ENCODE measurements at places on chromosomes 6 and 20. TPM values are rescaled to one million over a fixed set of nuclear protein-coding genes. Genes with fewer than 3 reads are reported as not detected.

DNA sequence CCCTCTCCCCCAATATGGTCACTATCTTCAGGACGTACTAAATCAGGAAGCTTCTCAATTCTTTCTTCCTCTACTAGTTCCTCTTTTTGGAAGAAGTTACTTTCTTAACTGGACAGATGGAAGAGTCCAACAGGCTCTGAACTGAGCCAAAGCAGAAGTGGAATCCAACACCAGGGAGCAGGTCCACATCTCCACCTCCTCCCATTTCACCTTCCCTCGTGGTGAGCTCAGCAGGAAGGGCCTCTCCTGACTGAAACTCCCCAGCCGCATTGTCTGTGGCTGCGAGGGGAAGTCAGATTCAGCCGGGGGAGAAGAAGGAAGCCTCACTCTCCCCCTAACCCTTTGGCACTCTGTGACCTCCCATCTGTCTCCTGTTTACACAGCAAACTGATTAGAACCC, 63.8 kb upstream of the UST start:
- DNase-seq: no peak

DNA sequence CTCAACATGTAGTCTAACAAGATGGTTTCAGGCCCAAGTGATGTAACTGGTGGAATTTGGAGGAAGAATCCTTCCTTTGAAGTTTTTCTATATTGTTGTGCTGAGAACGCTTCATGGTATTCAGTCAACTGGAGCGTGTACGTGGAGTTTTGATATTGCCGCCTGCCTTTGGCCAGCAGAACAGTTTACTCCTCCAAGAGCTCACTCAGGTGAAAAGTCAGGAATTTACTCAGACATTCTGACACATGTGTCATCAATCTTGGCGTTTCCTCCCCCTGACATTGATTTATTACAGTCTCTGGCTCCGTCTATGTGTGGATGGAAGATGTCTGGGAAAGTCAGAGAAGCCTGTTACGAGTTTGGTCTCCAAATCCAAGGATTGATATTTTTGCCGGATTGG, 19.0 kb upstream of the TGM2 start:
- no peak for DNase-seq

- DNase-seq: no peak
Measured at GRCh38 chr6:144566868-144567615, 281.9 kb downstream of the UTRN start.

GRCh38 chr6:133042550-133043120, 198.5 kb upstream of the EYA4 start:
- DNase-seq: no peak

Gene HDAC2
- 44.3 TPM for total RNA-seq

DNA sequence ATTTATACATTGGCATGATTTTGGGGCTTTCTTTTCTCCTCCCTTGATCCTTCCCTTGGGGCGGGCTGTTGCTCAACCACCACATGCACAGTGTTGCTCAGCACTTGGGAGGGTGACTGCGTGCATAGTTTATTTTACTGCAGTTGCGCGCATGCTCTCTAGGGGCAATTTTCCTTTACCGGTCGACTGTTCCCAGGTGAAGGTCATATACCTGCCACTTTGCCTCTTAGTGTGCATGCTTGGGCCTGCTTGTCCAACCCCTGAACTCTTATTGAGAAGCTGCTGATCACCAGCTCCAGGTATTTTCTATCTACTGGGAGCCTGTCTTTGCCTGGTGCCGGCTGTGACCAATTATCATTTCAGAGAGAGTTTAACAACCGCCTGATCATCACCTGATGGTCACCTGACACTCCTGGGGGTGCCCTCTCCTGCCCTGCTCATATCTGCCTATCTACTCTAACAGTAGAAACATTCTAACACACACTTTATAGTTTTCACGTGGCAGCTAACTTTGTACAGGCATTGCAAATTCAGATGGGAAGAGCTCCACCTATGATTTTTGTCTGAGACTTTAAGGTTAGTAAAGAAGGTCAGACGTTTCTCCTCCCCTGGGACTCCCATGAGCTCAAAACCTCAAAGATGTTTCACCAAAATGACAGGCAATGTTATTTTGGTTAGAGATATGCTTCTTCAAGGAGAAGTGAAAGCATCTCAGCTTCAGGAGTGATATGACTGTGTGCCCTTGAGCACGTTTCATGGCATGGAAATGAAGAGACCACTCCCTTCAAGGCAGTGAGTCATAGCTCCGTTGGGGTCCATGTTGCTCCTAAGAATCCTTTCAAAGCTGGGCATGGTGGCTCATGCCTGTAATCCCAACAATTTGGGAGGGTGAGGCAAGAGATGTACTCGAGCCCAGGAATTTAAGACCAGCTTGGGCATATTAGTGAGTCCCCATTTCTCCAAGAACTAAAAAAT, 227.5 kb upstream of the MYLIP start:
- no peak for DNase-seq

Gene POU3F2
- not detected for total RNA-seq

- DNase-seq: no peak
Measured at GRCh38 chr6:56386717-56387116, 139.3 kb upstream of the COL21A1 start.

DNA sequence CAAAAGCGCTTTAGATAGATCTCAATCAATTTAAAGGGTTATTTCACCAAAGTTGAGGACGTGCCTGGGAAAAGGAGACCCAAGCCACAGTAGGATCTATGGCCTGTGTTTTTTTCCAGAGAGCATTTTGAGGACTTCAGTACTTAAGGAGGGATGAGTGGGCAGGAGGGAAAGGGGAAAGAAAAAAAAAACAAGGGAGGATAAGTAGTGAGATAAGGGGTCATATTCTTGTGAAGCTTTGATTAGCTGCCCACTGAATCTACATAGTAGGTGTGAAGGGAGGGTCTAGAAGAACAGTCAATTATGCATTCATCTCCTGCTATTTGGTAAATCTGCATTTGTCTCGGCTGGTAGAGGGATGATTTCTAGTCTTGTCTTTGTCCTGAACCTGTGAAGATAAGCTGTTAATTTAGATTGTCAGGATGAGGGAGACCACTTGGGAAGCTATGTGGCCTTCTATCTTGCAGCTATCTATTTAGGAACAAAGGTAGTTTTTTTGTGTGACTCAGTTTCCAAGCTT, 48.4 kb downstream of the CLVS2 start:
- DNase-seq: no peak

DNA sequence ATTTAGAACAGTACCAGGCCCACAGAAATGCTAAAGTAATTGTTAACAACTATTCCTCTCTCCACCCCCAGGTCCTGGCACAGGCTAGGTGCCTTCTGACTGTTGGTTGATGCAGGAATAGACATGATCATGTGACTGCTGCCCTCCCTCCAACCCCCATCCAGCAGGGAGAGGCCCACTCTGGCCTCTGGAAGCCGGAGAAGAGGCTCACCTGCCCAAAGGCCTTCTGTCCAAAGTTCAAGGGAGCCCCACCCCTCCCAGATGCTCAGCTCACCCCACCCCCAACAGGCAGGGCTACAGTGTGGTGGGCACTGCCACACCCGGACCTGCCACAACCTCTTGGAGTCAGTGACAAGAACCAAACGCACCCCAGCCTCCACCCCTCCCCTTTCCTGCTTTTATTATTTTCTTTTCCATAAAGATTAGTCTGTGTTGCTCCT, 26.9 kb upstream of the FOXP4 start:
- DNase-seq: no peak

DNA sequence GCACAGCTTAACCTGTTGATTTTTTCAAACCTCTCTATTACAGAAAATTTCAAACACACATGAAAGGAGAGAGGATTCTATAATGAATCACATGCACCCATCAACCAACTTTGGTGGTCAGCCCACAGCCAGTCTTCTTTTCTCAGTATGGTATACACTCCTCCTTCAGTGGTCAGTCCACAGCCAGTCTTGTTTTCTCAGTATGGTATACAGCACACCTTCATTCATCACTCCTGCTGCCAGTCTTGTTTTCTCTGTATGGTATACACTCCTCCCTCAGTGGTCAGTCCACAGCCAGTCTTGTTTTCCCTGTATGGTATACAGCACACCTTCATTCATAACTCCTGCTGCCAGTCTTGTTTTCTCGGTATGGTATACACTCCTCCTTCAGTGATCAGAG, 67.8 kb downstream of the SYNDIG1 start:
- DNase-seq: no peak

DNA sequence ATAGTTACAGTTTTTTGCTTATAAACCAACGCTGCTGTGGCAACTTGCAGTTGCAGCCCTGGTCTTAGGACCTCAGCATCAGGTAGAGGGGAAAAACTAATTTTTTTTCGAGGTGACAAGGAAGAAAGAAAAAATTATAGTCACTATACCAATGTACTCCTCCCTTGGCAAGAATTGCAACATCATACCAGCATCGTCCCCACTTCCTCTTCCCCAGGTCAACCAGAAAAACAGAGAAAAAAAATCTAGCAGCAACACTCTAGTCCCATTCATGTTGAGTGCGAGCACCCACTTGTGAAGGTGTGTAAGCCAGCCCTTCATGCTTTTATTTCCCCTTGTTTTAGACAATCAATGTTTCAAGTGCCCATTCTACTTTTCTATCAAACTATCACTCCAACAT, 13.1 kb upstream of the DCBLD1 start:
- no peak for DNase-seq

All from left ventricle myocardium inferior (tissue), 1 donor.